ENCODE measurements at places on chromosomes 7 and 10.
A peak's percentile ranks its signal among the peaks of the same experiment; 100 is the strongest.

- DNase-seq, result no peak
Observed at GRCh38 chr10:19749185-19749729, 67.0 kb upstream of the PLXDC2 start.

- no peak for DNase-seq
Observed at GRCh38 chr10:27506280-27506679, 2.2 kb downstream of the RAB18 start.

DNA sequence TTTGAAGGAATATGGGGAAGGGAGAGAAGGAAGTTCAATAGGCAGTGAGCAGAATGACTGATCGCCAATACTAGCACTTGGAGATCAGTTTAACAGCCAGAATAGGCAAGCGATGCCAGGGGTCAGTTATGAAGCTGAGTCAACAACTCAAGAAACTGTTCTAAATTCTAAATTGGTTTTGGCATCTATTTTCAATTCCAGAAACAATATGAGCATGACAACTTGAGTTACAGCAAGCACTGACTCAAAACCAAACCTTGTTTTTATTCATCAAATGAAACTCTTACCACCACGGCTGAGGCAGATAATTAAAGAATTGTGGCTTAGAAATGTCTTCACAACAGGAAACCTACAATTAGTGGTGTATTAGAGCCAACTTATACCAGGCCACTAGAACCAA is 180.5 kb upstream of the ASAH2 start:
- peak; percentile 20 for DNase-seq

DNA sequence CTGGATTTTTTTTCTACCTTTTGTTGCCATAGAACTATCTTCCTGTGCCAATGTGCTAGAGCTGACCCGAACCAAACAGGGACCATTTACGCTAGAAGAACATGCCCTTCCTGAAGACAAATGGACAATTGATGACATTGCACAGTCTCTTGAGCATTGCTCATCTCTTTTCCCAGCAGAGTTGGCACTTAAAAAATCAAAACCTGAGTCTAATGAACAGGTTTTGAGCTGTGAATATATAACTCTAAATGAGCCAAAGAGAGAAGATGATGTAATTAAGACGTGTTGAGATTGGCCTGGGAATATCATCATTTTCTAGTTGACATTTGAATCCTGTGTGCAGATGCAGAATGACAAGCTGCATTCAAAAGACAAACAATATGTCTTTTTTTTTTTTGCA is 37.1 kb downstream of the TRUB1 start:
- no peak for DNase-seq

DNA sequence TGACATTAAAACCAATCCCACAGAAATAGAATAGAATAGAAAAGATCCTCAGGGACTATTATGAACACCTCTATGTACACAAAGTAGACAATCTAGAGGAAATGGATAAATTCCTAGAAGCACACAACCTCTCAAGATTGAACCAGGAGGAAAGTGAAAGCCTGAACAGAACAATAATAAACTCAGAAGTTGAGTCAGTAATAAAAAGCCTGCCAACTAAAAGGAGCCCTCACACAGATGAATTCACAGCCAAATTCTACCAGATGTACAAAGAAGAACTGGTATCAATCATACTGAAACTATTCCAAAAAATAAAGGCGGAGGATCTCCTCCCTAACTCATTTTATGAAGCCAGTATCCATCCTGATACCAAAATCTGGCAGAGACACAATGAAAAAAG is 220.3 kb upstream of the HPS1 start:
- no peak for DNase-seq

DNA sequence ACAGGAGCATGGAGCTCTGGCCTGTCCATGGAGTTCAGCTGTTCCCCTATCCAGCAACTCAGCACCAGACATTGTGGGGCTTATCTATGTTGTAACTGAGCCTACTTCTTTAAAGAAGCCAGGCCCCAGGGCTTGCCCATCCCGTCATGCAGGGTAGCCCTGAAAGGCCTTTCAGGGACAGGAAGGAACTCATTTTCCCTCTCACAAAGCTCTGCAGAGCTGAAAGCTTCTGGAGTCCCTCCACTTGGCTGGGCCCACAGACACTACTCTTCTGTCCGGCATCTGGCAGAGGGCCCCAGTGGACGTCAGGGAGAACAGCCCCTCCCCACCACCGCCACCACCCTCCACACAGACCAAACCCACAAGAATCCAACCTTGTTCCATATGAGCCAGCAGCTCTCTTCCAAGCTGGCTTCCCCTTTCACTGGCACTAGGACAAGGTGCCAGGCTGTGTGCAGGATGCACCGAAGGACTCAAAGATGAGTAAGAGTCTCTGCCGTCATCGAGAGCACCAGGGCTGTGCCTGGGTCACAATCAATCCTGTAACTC is 33.1 kb downstream of the DENND2A start:
- DNase-seq, result no peak

GRCh38 chr10:22369434-22370072 is 24.3 kb downstream of the SPAG6 start:
- DNase-seq, result no peak

GRCh38 chr10:51705774-51706173 is 6.4 kb upstream of the CSTF2T start:
- no peak for DNase-seq

- DNase-seq, result no peak
Observed at GRCh38 chr7:18820981-18821380, 296.5 kb downstream of the TWIST1 start.

- DNase-seq, result peak; percentile 10
Observed at GRCh38 chr7:16982640-16983350, 101.0 kb upstream of the AGR3 start.

- DNase-seq, result no peak
Observed at GRCh38 chr10:78895469-78895868, 173.3 kb upstream of the ZMIZ1 start.

DNA sequence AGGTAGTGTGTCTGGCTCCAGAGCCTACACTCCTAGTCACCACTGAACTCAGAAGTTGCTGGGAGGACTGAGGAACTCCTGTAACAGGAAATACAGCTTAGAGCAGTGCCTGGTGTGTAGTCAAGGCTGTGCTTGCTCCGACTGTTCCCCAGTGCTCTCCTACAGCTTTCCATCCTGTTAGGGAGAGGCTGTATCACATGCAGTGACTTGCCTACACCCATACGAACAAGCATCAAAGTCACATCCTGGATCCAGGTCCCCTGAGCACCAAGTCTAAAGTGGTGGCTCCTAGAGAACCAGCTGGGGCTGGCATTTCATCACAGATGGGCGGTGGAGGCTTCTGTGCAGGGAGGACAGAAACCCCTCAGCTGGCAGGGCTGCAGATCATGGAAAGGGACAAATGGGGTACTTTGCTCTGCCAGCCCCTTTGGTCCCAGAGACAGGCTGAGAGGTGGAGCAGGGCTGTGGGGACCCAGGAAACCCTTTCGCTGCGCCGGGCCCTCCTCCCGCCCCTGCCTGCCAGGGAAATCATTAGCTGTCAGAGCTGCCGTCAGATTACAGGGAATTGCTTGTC is 7.7 kb downstream of the ASB10 start:
- no peak for DNase-seq

DNA sequence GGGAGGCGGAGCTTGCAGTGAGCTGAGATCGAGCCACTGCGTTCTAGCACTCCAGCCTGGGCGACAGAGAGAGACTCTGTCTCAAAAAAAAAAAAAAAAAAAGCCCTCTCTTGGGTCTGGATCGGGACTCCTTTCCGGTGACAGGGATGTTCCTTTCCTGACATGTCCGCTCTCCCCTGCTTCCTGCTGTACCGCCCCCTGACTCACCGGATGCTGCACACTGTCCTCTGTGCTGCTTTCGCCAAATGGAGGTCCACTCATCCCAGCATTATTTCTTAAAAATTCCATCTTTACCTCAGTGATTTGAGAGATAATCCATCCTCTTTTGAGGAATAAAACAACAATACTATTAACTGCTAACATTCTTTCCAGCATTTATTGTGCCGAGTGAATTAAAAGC is 113.8 kb upstream of the EEPD1 start:
- no peak for DNase-seq

- no peak for DNase-seq
Observed at GRCh38 chr10:13859979-13860654, 273.4 kb downstream of the PRPF18 start.

GRCh38 chr7:83301416-83301815 is 138.7 kb upstream of the PCLO start:
- DNase-seq, result no peak
